Lung (tissue), 17 donors: ENCODE measurements at places on chromosomes 5 and 9. TPM values are rescaled to one million over a fixed set of nuclear protein-coding genes. Genes with fewer than 3 reads are reported as not detected.

The NAIF1 gene
- 7.2 TPM for total RNA-seq

The DAB2 gene
- 112 TPM for total RNA-seq

The MELK gene
- total RNA-seq, result 3.5 TPM

The FOXI1 gene
- total RNA-seq, result not detected

The STPG3 gene
- not detected for total RNA-seq

The C9orf50 gene
- 0.28 TPM for total RNA-seq

The ENTPD8 gene
- 0.28 TPM for total RNA-seq

The F12 gene
- total RNA-seq, result 1.4 TPM

The PCDHA4 gene
- 1.6 TPM for total RNA-seq

The TTC23L gene
- total RNA-seq, result 1.6 TPM

The BSPRY gene
- total RNA-seq, result 12.7 TPM

The PDZD2 gene
- 33.5 TPM for total RNA-seq

The TMEM174 gene
- total RNA-seq, result not detected

The CAVIN4 gene
- total RNA-seq, result 0.64 TPM

The SV2C gene
- 0.40 TPM for total RNA-seq

The RAI14 gene
- total RNA-seq, result 91.5 TPM

The PIP5KL1 gene
- total RNA-seq, result 9.0 TPM

The NTNG2 gene
- 2.2 TPM for total RNA-seq

The ALDOB gene
- not detected for total RNA-seq

The ANKRD18B gene
- total RNA-seq, result 0.77 TPM

The IFNA13 gene
- total RNA-seq, result not detected

The SLC6A18 gene
- total RNA-seq, result not detected

The GFI1B gene
- total RNA-seq, result 0.25 TPM

The ANKDD1B gene
- 9.4 TPM for total RNA-seq

The PAEP gene
- total RNA-seq, result 0.37 TPM
